ENCODE measurements at places on chromosomes 6 and 20.
A peak's percentile ranks its signal among the peaks of the same experiment; 100 is the strongest.

DNA sequence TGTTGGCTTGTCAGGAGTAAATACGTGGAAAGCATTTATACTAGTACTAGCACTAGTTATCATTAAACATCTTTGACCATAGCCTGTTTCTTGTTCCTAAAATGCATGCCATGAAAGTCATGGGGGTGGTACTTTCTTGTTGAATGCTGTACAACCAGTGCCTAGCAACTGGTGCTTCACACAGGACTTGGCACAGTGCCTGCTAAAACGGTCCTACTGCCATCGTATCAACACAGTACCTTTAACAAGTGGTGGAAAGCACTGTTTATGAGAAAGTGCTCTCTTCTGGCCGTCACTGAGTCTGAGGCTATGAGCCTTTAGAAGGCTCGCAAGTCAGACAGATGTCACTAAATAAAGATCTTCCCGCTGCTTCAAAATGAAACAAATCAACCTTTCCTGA is 21.6 kb downstream of the ZNFX1 start:
- no peak for DNase-seq

DNA sequence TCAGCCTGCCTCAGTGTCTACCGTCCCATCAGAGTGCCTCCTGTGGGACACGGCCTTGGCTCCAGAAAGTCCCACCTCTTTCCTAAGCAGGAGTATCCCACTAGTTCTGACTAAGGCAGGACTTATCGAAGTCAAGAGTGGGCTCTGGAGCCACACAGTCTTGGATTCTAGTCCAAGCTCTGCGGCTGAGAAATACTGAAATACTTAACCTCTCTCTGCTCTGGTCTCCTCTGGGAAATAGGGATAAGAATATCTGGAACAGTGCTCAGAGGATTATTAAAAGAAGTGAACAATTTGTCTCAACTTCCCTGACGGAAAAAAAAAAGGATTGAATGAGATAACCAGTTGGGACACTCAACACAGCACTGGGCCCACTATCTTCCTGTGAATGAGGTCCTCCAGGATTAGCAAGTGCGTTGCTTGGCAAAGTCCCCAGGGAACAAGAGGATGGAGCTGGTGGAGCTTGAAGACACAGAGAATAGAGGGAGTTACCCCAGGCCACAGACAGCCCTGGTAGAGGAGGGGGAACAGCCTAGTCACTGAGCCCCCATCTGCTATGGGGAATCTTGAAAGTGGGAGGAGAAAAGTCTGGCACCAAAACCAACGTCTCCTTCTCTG is 34.6 kb upstream of the FOXP4 start:
- no peak for DNase-seq

GRCh38 chr6:81376745-81377144 is 375.7 kb downstream of the TENT5A start:
- DNase-seq, result no peak

DNA sequence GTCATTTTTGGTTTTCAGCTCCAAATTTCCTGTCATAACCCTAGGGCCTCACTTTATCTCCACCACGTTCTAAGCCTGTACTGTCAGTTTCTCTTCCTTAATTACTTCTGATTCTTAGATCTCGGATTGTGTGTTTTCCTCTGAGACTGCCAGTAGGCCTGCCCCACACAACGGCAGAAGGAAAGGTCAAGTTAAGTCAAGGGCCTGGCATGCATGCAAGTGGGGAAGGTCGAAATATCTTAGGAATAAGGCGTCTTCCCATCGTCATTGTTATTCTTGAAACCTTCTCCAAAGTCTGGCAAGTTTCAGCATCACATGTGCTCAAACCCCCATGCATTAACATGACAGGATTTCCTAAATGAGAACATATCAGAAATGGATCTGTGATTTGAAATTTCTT is 203.5 kb upstream of the TSHZ2 start:
- DNase-seq, result no peak

- no peak for DNase-seq
Observed at GRCh38 chr6:109939654-109940053, 38.5 kb upstream of the GPR6 start.

- DNase-seq, result no peak
Observed at GRCh38 chr6:6635869-6636268, 47.3 kb downstream of the LY86 start.

GRCh38 chr20:62236200-62236599 is 2.1 kb upstream of the OSBPL2 start:
- no peak for DNase-seq

GRCh38 chr20:12581644-12582289 is 427.0 kb upstream of the SPTLC3 start:
- no peak for DNase-seq

- no peak for DNase-seq
Observed at GRCh38 chr6:71181565-71181964, 107.0 kb upstream of the OGFRL1 start.

- no peak for DNase-seq
Observed at GRCh38 chr6:159031846-159032245, 12.9 kb downstream of the TAGAP start.

DNA sequence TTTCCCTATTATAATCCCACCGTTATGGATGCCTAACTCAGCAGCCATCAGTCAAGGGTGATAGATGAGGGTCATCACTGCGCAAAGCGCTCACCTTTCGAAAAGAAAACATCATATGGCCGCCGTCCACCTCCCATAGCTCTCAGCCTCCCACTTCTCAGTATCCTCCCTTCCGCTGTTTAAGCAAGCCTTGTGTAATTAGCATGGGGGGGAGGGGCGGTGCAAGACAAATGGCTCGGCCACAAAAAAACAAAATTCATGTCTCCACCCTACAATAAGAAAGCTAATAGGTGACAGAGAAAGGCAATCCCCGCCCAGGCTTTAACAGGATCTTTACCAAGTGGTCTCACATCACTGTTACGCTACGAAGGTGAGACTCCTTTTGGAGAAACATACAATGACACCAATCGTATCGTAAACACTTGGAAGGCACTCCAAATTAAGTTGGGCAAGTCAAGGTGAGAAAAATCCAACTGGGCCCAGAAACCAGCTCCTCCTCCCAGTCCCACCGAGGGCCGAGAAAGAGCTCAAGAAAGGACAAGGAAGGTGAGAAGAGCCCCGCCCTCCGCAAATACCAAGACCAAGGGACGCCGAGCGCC is 645 bp downstream of the DDX39B start:
- peak; percentile 72 for DNase-seq

- peak; percentile 40 for DNase-seq
Observed at GRCh38 chr20:60921022-60921622, 330.9 kb upstream of the CDH4 start.

GRCh38 chr6:113187661-113188060 is 669.5 kb upstream of the MARCKS start:
- no peak for DNase-seq

GRCh38 chr6:98834060-98835031 is at the start of gene POU3F2:
TSS of gene POU3F2 (plus strand) at chr6:98834574. CDS start at chr6:98834874, 300 bp downstream.
- peak; percentile 70 for DNase-seq

- no peak for DNase-seq
Observed at GRCh38 chr6:11343963-11344723, 111.7 kb upstream of the NEDD9 start.

GRCh38 chr6:37850260-37850659 is 30.7 kb downstream of the ZFAND3 start:
- DNase-seq, result no peak

DNA sequence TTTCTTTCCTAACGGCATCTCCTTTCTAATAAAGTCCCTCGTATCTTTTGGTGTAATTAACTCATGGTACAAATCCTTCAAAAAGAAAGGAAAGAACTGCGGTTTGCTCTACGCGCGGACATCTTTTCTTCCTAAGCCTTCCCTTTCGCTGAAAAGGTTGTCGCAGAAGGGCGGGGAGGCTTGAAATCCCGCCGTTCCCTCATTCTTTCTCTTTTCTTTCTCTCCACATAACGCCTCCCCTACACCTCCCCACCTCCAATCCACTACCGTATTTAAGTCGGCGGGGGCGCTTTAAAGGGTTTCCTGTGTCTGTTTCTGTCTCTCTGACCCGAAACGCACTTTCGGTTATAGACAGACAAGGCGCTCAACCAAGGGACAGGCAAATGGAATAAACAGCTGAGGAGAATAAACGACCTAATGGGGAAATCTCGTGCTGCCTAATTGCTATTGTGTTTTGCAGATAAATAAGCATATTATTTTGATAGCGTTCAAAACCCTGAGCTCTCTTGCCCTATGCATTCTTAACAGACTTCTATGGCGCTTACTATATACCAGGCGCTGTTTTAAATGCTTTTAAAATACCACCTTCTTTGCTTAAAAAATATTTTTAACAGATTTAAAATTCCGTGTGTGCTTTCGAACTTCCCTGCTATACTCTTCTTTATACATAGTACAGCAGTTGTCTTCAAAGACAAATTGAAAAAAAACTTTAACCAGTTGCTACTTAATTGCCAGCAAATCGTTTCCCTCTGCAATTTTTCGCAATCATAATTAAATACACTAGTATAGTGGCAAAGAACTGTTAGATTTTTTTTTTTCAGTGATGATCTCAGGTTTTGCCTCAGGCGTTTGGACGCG is 2.5 kb upstream of the HEY2 start:
- DNase-seq, result peak; percentile 56

GRCh38 chr6:131627724-131628682 is at the start of gene MED23:
TSS of gene MED23 (minus strand) at chr6:131628242. CDS start at chr6:131628049, 193 bp downstream.
- DNase-seq, result peak; percentile 97

- no peak for DNase-seq
Observed at GRCh38 chr6:66599541-66599940, 892.5 kb upstream of the EYS start.

- DNase-seq, result no peak
Observed at GRCh38 chr20:32153156-32153665, 43.7 kb downstream of the TM9SF4 start.

GRCh38 chr6:13678255-13678983 is 33.2 kb downstream of the RANBP9 start:
- DNase-seq, result no peak

- no peak for DNase-seq
Observed at GRCh38 chr20:42110301-42110700, 492.1 kb upstream of the CHD6 start.

DNA sequence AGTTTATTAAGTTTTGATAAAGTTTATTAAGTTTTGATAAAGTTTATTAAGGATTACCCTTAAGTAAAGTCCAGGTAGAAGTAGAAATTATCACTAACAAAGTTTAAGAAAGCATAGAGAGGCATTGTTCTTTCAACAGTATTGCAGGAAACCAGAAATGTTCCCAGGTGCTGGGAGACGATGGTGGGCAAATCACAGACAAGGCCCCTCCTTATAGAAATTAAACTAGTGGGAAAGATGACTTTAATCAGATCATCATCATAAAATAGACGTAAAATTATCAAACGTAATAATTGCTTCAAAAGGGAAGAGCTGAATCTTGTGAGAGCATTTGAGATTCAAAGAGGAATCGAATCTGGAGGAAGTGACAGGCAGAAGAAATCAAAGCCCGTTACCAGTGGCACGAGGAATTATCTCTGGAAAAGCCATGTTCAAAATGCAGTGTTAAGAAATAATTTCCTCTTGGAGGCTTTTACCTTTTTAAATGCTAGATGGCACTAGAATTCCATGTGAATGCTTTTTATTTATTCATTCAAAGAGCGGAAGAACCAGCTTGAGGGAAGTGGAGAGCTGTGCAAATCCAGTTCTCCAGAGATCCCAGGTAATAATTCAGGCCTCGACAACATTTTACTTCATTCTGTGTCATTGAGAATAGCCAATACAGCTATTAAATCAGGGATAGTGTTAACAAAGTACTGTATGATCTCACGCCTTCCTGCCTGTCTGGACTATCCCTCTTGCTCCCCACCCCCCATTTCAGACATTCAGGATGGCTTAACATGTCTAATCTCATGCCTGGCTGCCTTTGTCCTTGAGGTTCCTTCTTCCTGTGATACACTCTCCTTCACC is 1.0 kb upstream of the APMAP start:
- DNase-seq, result no peak

DNA sequence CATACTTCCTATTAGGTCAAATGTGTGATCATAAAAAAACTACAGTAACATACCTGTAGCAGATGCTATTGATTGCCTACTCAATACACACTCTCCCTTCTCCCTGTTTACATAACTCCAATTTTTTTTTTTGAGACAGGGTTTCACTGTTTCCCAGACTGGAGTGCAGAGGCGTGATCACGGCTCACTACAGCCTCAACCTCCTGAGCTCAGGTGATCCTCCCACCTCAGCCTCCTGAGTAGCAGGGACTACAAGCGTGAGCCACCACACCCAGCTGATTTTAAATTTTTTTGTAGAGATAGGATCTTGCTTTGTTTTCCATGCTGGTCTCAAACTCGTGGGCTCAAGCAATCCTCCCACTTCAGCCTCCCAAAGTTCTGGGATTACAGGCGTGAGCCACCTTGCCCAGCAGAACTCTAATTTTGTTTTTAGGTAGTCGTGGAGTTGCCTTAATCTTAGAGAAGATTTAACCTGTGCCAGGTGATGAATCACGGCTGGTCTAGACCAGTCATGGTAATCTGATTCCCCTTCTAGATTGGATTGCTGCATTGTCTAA is 14.0 kb upstream of the KIF3B start:
- no peak for DNase-seq

GRCh38 chr20:4962241-4962855 is 39.0 kb downstream of the SLC23A2 start:
- DNase-seq, result peak; percentile 34

DNA sequence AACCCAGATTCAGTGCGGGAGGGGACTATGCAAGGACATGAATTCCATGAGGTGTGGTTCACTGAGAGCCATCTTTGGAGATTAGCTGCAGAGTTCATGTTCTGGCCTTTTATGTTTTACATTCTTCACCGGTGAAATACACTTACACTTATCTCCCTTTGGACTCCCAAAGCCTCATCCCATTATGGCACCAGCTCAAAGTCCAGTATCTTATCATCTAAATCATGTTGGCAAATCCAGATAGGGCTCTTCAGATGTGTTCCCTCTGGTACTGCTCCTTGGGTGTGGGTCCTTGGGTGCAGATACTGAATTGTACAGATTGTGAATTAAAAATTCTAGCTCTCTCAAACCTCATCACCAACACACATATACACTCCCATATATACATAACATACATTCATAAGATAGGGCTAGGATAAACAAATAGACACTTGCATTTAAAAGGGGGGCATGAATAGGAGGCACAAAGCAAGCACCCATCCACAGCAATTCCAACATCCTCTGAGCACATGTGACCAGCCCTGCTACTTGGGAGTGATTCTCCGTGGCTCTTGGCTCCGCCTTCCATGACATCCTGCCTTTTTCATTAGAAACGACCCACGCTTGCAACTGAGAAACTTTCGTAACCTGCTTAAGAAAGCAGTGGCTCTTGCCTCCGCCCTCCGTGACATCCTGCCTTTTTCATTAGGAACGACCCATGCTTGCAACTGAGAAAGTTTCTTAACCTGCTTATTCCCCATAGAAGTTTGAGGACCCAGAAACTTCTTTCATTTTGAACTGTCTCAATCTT is 53.6 kb upstream of the LRRC1 start:
- DNase-seq, result peak; percentile 50

- no peak for DNase-seq
Observed at GRCh38 chr6:168145747-168146596, 67.0 kb upstream of the FRMD1 start.

- DNase-seq, result no peak
Observed at GRCh38 chr20:25253606-25254275, 5.9 kb downstream of the PYGB start.

- DNase-seq, result no peak
Observed at GRCh38 chr20:6680854-6681253, 86.6 kb upstream of the BMP2 start.

GRCh38 chr6:148398244-148398643 is 55.6 kb downstream of the SASH1 start:
- no peak for DNase-seq

GRCh38 chr6:130045622-130046021 is 27.2 kb downstream of the L3MBTL3 start:
- no peak for DNase-seq
